ENCODE measurements at places on chromosomes 3 and 15.
A peak's percentile ranks its signal among the peaks of the same experiment; 100 is the strongest.

- no peak for DNase-seq
These were observed 225.4 kb upstream of the UBE2E2 start for GRCh38 chr3:22977650-22978289.

- no peak for DNase-seq
These were observed 3.4 kb downstream of the GHSR start for GRCh38 chr3:172444821-172445220.

DNA sequence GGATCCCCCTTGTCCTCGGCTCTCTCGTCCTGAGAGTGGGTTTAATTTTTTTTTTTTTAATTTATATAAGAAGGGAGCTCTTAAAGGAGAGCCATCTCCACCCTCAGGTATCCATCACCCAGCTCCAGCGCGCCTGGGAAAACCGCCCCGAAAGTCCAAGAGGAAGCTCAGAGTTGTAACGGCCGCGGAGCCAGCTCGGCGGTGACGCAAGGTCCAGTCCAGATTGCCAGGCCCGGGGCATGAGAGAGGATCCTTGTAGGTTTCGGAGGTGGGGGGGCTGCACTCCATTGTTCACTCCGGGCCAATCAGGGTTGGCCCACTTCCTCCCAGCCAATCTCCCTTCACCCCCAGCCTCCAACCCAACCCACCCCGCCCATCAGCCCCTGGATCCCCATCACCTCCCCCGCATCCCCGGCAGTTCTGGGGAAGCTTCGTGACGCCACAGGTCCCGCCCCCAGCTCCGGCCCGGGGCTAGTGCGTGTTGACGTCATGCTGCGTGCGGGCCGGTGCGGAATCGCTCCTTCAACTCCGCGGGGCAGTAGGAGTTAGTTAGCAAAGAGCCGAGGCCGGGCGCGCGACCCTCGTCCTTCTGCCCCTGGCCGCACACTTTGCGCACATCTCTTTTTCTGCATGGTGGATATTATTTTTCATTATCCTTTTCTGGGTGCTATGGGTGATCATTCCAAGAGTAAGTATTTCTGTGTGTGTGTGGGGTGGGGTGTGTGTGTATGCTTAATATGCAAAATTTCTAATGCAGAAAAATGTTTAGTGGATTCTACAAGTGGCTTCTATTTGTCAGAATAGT lies at the start of gene ISL2:
Gene ISL2 (plus strand): TSS at position 520 of the 805 bp plus-strand sequence. CDS start 111 bp downstream, at position 631.
- peak; percentile 96 for DNase-seq

DNA sequence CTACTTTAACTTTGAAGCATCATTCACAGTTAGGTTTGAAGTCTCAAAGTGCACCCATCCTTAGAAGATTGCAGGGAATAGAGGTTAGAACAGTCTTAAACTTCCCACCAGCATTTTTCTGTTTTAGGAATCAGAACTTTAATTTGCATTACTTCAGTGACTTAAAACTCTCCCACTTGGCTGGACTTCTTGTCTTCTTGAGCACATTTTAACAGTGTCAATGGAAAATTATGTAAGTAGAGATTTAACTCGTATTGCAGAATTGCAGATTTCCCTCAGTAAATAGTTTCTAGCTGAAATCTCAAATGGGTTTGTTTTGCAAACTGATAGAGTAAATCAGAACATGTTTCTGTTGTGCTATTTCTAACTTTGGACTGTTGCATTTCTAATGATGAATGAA lies 369.6 kb downstream of the OTOL1 start:
- no peak for DNase-seq

GRCh38 chr3:122576174-122576940 lies 1.1 kb upstream of the PARP15 start:
- no peak for DNase-seq

GRCh38 chr3:128808672-128809071 lies 70.7 kb upstream of the ACAD9 start:
- no peak for DNase-seq

DNA sequence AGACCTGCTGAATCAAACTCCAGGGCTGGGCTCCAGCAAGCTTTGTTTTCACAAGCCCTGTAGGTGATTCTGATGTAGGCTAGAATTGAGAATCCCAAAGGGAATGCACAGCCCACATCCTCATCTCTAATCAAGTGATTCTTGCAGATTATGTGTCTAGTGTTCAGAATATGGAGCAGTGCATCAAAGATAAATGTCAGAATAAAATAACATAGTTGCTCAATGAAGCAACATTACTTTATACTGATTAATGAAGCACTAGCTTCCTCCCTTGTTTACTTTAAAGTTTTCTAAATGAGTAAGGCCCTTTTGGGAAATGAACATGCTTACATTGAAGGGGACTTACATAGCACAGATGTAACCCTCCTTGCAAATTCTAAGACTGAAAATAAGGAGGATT lies 39.2 kb downstream of the NUP210 start:
- no peak for DNase-seq

GRCh38 chr3:25897019-25897418 lies 107.1 kb downstream of the OXSM start:
- no peak for DNase-seq

DNA sequence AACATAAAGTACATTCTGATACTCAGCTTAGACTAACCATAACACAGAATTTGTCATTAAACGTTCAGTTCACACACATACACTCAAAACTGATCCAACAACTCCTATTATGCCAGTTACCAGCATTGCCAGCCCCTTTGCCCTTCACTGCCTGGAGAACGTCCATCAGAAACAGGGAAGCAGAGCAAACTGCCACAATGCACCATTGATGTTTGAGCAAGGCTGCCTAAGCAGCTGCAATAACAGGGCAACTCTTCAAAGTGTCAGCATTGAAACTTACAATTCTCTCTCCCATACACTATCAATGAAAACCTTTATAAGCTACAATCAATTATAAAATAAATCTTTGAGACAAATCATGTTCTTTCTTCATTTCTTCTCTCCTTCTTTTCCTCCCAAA lies 85.1 kb downstream of the ZBTB20 start:
- DNase-seq, result no peak

DNA sequence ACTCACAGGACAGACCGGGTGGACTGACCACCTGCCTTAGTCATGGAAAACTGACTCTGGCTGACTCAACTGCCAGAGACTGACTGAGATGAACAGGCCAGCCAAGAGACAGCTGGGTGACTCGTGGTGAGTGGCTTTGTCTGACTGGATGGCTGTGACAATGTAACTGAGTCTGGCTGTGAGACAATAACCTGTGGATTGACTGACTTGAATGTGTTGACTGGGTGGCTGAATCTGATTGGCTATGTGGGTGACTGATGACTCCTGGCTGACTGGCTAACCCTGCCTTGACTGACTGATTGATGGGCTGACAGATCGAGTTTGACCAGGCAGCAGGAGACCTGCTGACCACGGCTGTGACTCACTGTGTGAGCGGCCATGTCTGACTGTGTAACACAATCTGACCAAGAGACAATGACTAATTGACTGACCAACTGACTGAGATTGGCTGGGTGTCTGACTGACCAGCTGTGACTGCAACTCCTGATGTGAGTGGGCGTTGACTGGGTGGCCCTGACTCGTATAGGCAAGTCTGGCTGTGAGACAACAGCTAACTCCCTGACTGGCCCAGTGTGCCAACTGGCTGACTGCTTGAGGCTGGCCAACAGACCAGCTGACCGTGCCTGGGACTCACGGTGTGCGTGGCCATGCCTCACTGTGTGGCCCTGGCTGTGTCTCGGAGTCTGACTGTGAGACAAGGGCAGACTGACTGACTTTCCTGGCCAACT lies 509.1 kb downstream of the SHQ1 start:
- DNase-seq, result peak; percentile 92

DNA sequence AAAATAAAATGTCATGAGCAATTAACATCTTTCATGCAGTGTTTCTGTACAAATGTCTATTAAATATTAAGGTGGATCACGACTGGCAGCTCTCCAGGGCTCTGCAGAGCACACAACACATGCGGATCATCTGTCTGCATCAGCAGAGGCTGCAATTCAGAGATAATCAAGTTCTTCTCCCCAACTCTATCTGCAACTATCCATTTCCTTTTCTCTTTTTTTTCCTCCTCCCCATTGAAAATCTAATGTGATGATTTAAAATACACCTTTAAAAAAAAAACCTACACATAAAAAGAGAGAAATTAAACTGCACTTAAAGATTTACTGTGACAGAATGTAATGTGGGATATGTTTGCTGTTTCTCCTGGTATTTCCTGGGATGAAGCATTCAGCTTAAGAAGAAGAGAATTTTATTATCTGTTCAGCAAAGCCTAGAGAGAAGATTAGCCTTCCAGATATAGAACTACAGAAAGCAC lies 352.6 kb upstream of the CCDC54 start:
- DNase-seq, result no peak
